ENCODE measurements at places on chromosomes 6 and 20.

DNA sequence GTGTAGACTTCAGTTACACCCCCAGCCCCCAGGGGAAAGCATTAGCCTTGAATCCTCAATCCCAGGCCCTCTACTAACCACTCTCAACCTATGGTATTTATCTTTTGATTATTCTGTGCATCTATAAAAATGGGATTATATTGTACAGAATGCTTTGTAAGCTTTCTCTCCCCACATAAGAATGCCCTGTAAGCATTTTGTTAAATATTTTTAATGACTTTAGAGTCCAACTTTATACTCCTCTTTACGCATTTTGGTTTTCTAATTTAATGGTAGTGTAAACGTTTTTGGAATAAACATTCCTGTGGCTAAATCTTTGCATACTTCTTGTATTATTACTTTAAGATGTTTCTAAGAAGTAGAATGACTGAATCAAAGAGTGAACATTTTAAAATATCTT, 35.4 kb downstream of the FBXO9 start:
- DNase-seq = no peak

DNA sequence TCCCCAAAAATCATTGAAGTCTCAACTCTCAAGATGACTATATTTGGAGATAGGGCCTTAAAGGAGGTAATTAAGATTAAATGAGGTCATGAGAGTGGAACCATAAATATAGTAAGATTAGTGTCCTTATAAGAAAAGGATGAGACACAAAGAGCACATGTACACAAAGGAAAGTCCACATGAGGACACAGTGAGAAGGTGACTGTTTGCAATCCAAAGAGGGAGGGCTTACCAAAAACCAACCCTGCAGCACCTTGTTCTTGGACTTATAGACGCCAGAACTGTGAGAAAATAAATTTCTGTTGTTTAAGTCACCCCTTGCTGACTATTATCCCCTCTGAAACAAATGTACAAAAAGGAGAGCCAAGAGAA, 150.4 kb upstream of the SMLR1 start:
- no peak for DNase-seq

DNA sequence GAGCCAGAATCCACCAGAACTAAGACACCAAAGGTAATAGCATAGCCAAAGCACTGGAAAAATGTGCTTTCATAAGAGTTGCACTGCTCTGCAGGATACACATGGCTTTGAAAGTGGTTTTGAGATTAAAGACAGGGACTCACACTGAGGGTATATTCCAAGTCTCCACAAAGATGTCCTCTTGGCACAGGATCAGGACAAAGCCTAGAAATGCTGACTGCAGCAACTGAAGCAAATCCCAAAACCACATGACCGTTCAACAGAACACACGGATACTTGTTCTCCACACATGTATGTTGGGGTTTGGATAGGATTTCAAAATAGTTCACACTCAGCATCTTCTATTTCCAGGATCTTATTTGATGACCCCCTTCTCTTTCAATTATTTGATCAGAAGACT, 364.3 kb upstream of the HSF2 start:
- DNase-seq = peak; percentile 42

GRCh38 chr6:164967102-164967501, 342.3 kb downstream of the C6orf118 start:
- DNase-seq = no peak

DNA sequence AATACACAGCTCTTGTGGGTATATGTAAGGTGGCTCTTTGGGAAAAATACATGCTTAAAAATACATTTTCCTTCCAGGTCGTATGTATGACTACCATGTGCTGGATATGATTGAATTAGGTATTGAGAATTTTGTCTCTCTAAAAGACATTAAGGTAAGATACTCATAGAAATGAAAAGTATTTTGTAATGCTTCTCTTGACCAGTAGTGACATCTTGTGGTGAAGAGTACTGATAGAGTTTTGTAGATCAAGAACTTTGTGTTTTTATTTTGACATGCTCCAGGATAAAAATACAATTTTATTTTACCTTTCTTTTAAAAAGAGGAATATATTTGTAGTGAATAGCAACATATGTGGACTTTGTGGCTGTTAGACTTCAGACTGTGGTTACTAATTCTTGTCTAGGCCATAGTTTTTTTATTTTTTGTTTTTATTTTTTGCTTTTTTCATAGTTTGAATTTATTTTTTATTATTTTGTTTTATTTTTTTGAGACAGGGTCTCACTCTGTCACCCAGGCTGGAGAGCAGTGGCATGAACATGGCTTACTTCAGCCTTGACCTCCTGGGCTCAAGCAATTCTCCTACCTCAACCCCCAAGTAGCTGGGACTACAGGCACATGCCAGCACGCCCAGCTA, 17.9 kb downstream of the RPF2 start:
- no peak for DNase-seq

GRCh38 chr6:10621213-10621612, 73.2 kb downstream of the C6orf52 start:
- no peak for DNase-seq

- peak; percentile 4 for DNase-seq
Observed at GRCh38 chr20:64131406-64131805, 24.0 kb upstream of the NPBWR2 start.

DNA sequence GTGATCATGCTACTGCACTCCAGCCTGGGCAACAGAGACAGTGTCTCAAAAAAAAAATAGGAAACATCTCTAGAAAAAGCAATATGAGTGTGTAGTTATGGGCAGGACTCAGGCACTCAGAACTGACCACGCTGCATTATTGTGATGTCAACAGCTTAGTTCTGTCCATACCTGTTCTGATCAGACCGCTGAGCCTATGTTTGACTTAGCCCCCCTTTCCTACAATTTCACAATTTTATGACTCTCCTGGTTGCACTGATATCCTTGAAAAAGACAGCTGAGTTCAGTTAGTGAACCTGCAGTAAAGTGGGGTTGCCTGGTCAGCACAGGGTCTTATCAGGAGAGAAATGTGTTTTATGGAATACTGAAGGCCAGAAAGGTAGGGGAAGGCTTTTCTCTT, 37.8 kb upstream of the PRDM1 start:
- DNase-seq = no peak

DNA sequence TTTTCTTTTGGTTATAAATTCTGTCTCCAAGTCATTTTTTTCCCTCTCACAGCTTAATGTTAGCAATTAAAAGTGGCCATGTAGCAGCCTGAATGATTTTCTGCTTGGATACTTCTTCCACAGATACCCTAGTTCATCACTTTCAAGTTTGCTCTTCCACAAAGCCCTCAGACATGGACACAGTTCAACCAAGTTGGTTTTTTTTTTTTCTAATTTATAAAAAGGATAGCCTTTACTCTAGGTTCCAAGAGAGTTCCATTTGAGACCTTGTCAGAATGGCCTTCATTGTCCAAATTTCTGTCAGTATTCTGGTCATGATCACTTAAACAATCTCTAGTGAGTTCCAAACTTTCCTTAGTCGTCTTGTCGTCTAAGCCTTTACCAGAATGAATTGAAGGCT, 40.0 kb downstream of the RSPH3 start:
- DNase-seq = no peak

- DNase-seq = no peak
Observed at GRCh38 chr6:7184502-7184901, 76.7 kb downstream of the RREB1 start.

- DNase-seq = no peak
Observed at GRCh38 chr6:94733066-94733465, 844.3 kb upstream of the MANEA start.

GRCh38 chr6:144351379-144352127, 66.4 kb downstream of the UTRN start:
- no peak for DNase-seq

DNA sequence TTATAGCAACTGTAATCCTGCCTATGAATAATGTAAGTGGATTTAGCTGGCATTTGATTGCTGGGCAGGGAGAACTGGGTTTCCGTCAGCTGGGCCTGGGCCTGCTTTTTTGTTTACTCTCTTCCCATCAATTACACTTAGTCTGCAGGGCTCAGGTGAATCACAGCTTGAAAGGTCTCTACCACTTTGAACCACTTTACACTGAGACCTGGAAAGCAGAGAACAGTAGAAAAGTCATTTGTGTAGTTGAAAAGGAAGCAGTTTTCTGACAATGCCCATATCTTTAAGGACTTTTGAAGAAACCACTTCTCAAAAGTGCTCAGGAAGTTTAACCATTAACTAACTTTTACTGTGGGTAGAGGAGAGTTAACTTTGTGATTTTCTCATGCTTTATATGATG, 315.4 kb upstream of the SASH1 start:
- no peak for DNase-seq

GRCh38 chr20:10793766-10794165, 120.0 kb upstream of the JAG1 start:
- no peak for DNase-seq

DNA sequence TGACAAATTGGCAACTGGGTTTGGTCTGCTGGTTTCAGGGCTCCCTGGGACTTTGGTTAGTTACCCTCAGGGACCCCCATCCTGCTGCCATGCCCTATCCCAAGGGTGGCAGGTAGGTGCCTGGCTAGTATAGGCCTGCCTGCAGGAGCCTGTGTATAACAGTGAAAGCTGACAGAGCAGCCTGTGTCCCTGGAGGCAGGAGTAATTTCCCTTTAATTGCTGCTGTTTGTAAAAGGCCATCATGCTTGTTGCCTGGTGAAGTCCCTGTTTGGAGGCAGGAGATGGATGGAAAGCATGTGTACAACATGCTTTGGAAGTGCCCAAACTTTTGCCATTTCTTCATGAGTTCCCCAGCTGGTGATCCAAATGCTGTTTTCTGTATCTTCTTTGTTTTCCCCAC, 30.1 kb downstream of the CMTR1 start:
- DNase-seq = no peak

- DNase-seq = peak; percentile 56
Observed at GRCh38 chr6:36840432-36841403, 1.5 kb upstream of the CPNE5 start.

DNA sequence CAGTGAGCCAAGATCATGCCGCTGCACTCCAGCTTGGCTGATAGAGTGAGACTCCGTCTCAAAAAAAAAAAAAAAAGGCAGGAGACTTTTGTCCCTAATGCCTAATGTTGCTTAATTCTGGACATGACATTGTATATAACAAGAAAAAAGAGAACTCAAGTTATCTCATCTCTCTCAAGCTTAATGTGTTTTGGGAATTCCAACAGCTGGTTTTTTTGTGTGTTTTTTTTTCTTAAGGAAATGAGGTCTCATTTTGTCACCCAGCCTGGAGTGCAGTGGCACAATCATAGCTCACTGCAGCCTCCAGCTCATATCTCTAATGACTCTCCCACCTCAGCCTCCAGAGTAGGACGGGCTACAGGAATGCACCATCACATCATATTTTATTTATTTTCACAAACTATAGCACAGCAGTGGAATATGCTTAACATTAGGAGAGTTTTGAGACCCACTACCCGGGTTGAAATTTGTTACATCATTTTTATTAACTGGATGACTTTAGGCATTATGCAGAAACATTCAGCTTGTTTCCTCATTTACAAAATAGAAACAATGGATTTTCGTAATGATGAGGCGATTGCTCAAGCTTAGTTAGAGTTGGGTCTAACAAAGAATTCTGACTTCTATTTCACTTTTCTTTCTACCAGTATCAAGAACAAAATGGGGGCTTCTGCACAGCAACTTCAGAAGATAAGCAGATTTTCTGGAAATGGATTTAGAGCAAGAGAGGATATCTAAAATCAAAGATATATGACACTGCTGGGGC, 104.1 kb upstream of the BTN3A2 start:
- no peak for DNase-seq

GRCh38 chr6:118896339-118897136, 2.6 kb downstream of the ASF1A start:
- no peak for DNase-seq

DNA sequence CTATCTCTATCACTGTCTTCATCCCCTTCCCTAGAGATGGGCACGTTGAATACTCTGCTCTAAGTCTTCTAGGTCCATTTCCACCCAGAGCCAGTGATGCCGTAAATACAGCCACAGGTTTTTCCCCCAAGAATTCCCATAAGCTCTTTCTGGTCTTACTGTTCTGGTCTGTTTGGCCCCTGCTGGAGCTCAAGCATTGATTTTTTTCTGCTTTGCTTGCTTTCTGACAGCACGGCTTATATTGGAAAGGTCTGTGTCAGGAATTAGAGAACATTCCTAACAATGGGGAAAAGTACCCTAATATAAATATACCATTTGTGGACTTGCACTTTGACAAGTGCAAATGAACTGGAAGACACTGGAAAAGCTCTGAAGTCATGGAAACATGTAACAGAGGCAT, 302.6 kb downstream of the TSHZ2 start:
- DNase-seq = no peak

GRCh38 chr6:33746036-33746600, 587 bp downstream of the IP6K3 start:
- peak; percentile 68 for DNase-seq

DNA sequence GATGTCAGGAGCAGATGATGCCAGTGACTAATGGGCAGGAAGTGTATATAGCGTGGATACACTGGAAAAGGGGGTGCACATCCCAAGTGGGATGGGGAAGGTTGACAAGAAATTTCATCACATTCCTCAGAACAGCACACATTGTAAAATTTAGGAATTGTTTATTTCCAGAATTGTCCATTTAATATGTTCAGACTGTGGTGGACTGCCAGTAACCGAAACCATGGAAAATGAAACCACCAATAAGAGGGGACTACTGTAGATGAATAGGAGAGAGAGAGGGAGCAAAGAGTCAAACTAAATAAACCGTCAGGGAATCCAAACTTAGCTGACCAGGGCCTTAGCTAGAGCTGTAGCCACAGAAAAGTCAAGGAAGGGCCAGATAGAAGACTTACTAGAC, 164.4 kb upstream of the PRDM1 start:
- no peak for DNase-seq

GRCh38 chr6:45419571-45420082, 41.9 kb upstream of the SUPT3H start:
- peak; percentile 57 for DNase-seq

DNA sequence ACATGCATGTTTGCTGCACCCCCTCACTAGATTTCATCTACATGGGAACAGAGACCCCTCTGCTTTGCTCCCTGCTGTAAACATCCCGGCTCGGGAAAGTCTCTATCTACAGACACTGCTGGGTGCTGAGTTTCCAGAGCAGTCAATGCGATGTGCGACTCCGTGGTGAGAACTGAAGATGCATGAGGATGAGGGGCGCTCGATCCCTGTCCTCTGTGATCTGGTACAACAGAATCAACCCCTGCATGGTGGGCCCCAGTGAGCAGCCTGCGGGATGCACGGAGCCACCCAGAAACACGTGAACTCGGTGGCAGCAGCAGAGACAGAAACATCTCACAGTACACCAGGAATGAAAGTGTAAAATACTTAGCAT, 83.1 kb downstream of the THBS2 start:
- DNase-seq = no peak
